ENCODE measurements at places on chromosomes 11 and 22.

- DNase-seq = no peak
Measured at GRCh38 chr11:119614222-119615002, 114.6 kb downstream of the NECTIN1 start.

GRCh38 chr11:119839476-119840133 is 110.6 kb upstream of the NECTIN1 start:
- no peak for DNase-seq

- no peak for DNase-seq
Measured at GRCh38 chr11:15223318-15223717, 108.6 kb downstream of the INSC start.

DNA sequence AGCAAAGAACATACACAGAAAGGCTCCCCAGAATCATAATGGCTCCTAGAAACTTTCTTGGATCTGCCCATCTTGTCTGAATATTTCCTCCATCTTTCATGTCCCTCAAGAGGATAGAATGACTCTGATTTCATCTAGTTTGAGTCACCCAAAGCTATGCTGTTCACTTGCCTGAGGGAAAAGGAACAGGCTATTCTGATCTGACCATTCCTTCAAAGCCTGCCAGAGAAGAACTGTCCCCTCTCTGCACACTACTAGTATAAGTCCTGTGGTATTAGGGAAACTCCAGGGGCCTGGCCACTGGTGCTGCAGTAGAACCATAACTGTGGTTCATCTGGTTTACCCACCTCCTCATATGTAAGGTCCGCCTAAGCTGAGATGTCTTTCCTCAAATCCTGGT is 2.4 kb upstream of the PATE1 start:
- DNase-seq = no peak

DNA sequence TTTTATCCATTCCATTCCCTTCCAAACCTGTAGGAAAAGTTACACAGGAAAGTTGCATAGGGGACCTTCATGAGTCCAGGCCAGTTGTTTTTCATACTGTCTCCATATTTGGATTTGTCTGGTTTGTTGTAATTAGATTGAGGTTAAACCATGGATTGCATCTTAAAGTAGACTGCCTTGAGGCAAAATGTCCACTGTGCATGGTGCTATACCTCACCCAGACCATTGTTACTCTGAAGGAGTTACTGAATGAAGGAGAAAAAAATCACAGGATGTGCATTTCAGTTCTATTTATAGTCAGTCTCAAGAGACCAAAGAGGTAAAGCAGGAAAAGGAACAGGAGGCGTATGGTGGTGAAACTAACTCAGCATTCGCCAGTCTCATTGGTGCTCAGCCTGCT is 29.6 kb upstream of the L3MBTL2 start:
- DNase-seq = no peak

DNA sequence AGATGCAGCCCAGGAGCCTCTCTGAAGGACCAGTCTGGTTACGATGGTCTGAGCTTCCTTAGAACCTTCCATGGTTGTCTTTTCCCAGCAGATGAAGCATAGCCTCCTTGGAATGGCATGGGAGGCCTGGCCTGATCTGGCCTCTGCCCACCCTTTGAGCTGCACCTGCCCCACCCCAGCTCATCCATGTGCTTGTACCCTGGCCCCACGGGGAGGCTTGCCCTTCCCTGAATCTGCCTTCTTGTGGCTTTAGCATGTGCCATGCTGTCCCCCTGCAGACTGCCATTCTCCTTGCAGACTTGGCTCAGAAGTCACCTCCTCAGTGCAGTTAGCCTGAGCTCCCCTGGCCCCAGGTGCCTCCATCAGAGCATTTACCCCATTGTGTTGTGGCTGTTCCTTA is 62.5 kb downstream of the FBLN1 start:
- no peak for DNase-seq

- DNase-seq = no peak
Measured at GRCh38 chr11:3197044-3197695, 21.4 kb downstream of the MRGPRG start.

- DNase-seq = no peak
Measured at GRCh38 chr11:2366733-2367132, 10.4 kb upstream of the CD81 start.

- DNase-seq = no peak
Measured at GRCh38 chr22:30574997-30575671, 669 bp upstream of the GAL3ST1 start.
